ENCODE measurements at places on chromosomes 7 and 10. TPM values are rescaled to one million over a fixed set of nuclear protein-coding genes. Genes with fewer than 3 reads are reported as not detected.
A peak's percentile ranks its signal among the peaks of the same experiment; 100 is the strongest.

- no peak overlapping the region for H3K4me3 ChIP-seq
- no peaks in the 10 kb centered on the region for H3K27me3 ChIP-seq
- H3K36me3 ChIP-seq = no peaks in the 10 kb centered on the region
Observed at GRCh38 chr10:78660446-78661106, 408.2 kb upstream of the ZMIZ1 start.

Gene AP4M1
- total RNA-seq = 23.3 TPM

- peaks cover 12% of the 10 kb centered on the region for H3K4me1 ChIP-seq
- no peaks in the 10 kb centered on the region for H3K27me3 ChIP-seq
- no peak overlapping the region for H3K4me3 ChIP-seq
- no peaks in the 10 kb centered on the region for H3K36me3 ChIP-seq
- no peak for DNase-seq
Observed at GRCh38 chr7:100156331-100157068, 2.0 kb downstream of the TRAPPC14 start.

DNA sequence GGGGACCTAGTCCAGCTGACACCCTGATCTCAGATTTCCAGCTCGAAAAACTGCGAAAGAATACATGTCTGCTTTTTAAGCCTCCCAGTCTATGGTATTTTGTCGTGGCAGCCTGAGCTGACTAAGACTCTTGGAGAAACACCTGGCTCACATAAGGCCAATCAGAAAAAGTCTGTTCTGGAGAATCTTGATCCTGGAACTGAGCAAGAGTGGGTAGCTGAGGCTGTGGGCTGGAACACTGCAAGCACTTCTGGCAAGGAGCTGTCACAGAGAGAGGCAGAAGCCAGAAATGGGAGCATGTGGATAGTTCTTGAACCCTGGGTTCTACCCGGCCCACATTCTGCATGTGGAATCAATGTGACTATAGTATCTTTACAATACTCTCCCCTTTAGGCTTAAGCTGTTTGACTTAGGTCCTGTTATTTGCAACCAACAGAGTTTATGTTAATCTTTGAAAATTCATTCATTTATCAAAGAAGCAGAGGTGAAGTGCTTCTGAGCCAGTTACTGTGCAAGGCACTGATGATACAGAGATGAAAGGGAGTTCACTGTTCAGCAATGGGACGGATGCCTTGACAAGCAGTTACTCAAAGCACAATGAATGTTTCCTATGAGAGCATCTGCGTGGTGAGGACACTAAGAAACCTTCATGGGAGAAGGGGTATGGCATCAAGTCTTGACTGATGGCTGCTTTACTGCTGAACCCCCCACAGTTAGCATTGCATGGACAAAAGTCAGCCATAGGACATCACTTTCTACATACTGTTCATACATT, 4.4 kb upstream of the C10orf90 start:
- no peak overlapping the region for H3K4me3 ChIP-seq
- H3K36me3 ChIP-seq = no peaks in the 10 kb centered on the region
- no peak for DNase-seq
- H3K27ac ChIP-seq = no peak overlapping the region
- no peaks in the 10 kb centered on the region for H3K27me3 ChIP-seq

Gene DGKB
- 0.33 TPM for total RNA-seq

- no peaks in the 10 kb centered on the region for H3K36me3 ChIP-seq
- H3K4me1 ChIP-seq = no peaks in the 10 kb centered on the region
- no peak overlapping the region for H3K27ac ChIP-seq
- no peaks in the 10 kb centered on the region for H3K27me3 ChIP-seq
Observed at GRCh38 chr10:92846344-92846743, 2.0 kb upstream of the EXOC6 start.

Gene PLEKHS1
- total RNA-seq = 23.6 TPM

DNA sequence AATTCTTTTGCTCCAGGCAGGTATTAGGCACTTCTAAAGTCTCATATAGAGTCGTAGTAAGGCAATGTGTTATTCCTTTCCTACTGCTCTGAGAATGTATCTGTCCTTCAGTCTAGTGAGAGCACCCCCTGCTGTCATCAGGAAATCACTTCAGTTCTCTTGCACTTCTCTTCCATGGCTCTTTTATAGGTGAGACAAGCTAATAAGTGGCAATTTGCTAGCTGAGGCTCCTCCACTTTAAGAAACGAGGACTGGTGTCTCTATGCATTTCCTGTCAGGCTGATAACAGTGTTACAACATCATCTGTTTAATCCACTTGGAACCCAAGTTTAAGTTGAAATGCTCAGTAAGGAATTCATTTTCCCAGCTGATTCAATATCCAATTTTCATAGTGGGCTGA, 350.6 kb downstream of the TFEC start:
- H3K36me3 ChIP-seq = no peaks in the 10 kb centered on the region
- no peak for DNase-seq
- H3K4me1 ChIP-seq = no peaks in the 10 kb centered on the region
- no peaks in the 10 kb centered on the region for H3K27me3 ChIP-seq
- no peak overlapping the region for H3K4me3 ChIP-seq

Gene CCDC71L
- total RNA-seq = 29.9 TPM

DNA sequence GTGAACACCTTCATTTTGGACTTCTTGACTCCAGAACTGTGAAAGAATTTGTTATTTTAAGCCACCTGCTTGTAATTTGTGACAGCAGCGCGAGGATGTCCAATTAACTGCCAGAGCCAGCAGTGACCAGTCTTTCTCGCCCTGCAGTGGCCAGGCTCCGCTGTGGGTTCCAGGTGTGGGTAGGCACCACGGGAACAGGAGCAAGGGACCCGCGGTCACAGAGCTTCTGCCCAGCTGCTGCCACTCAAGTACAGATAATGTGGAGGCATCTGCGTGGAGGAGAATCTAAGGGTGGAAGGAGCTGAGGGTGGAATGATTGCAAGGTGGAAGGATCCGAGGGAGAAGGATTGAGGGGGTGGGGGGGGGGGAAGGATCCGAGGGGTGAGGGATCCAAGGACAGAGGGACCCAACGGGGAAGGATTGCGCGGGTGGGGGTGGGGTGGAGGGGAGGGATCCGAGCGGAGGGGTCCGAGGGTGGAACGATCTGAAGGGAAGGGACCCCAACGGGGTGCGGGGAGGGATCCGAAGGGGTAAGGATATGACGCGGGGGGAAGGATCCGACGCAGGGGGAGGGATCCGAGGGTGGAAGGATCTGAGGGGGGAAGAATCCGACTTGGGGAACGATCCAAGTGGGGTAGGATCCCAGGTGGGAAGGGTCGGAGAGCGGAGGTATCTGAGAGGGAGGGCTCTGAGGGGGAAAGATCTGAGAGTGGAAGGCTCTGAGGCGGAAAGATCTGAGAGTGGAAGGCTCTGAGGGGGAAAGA, 3.6 kb downstream of the CALY start:
- H3K36me3 ChIP-seq = no peaks in the 10 kb centered on the region
- H3K4me1 ChIP-seq = peaks cover 7% of the 10 kb centered on the region
- H3K4me3 ChIP-seq = no peak overlapping the region

DNA sequence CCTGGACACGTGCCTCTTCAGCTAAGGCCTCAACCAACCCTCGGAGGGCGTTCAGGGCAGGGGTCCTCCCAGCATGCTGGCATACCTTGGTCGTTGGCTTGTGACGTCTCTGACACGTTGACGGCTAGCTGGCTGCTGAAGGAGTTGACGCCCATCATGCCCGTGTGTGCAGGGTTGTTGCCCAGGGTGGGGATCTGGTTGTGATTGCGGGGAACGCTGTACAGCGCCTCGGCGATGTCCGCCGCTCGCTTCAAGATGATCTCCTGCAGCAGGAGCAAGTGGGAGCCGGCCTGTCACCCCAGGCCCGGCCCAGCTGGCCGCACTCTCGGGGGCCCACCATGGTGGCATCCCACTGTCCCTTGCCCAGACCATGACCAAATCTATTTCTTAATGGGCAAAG, 122.0 kb downstream of the EBF3 start:
- no peak for DNase-seq
- H3K27ac ChIP-seq = no peak overlapping the region
- H3K4me1 ChIP-seq = no peaks in the 10 kb centered on the region
- H3K27me3 ChIP-seq = no peaks in the 10 kb centered on the region

Gene ZNF212
- 4.3 TPM for total RNA-seq

Gene COL26A1
- total RNA-seq = not detected

DNA sequence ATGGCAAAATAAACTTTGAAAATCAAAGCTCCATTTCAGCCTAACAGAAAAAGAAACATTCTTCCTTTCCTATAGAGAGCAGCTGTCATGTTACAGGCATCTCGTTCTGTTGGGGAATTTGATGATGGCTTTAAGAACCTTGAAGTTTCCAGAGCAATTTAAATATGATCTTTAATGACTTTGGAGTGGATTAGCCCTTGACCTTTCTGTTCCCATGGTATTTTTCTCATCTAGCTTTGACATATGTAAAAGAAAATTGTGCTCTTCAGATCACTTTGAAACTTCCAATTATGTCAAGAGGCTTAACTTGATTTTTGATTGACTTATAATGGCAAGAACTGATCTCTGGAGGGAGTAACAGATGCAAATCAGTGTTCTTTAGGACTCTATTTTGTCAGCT, 157.6 kb upstream of the SEMA3E start:
- no peak overlapping the region for H3K4me3 ChIP-seq
- no peak for DNase-seq
- H3K4me1 ChIP-seq = no peaks in the 10 kb centered on the region
- no peaks in the 10 kb centered on the region for H3K27me3 ChIP-seq

GRCh38 chr10:48748573-48748972, 63.9 kb downstream of the WDFY4 start:
- H3K36me3 ChIP-seq = no peaks in the 10 kb centered on the region
- H3K4me3 ChIP-seq = no peak overlapping the region
- DNase-seq = no peak
- no peaks in the 10 kb centered on the region for H3K27me3 ChIP-seq
- no peaks in the 10 kb centered on the region for H3K4me1 ChIP-seq

DNA sequence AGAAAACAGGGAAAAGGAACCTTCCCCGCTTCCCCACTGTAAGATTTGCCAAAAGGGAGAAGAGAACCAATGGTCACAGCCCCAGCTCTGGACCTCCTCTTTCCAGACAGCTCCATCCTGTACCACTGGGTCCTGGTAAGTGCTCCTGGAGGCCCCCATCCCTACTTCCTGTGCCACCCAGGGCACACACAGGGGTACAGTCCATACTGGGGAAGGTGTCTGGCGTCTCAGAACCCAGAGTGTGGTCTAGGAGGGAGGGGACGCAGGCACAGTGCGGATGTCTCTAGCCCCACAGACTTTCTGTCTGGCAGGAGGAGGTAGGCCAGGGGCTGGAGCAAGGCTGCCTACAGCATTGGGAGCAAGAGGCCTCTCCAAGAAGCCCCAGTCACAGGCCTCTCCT, 213.3 kb upstream of the IGFBP3 start:
- no peak overlapping the region for H3K27ac ChIP-seq
- no peak for DNase-seq
- H3K36me3 ChIP-seq = no peaks in the 10 kb centered on the region
- H3K4me1 ChIP-seq = no peaks in the 10 kb centered on the region
- no peak overlapping the region for H3K4me3 ChIP-seq
- H3K27me3 ChIP-seq = no peaks in the 10 kb centered on the region

DNA sequence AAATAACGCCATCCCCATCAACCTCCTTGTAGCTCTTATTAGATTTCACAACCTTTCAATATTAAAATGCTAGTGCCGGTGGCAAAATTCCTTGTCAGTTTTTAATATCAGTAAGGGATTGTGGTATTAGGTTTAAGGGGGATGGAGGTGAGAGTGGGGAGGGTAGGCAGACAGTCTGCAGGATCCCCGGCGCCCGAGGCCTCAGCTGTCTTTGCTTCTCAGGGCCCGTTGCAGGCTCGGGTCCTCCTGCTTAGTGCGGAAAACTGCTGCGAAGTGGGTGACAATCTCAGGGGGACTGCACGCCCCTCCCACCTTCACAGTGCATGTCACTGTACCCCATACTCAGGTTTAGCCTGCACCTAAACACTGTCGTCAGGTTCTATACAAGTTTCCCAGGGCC, 274.3 kb upstream of the PODXL start:
- H3K4me1 ChIP-seq = no peaks in the 10 kb centered on the region
- H3K27me3 ChIP-seq = peaks cover 12% of the 10 kb centered on the region
- no peak overlapping the region for H3K27ac ChIP-seq
- DNase-seq = no peak
- H3K4me3 ChIP-seq = no peak overlapping the region

DNA sequence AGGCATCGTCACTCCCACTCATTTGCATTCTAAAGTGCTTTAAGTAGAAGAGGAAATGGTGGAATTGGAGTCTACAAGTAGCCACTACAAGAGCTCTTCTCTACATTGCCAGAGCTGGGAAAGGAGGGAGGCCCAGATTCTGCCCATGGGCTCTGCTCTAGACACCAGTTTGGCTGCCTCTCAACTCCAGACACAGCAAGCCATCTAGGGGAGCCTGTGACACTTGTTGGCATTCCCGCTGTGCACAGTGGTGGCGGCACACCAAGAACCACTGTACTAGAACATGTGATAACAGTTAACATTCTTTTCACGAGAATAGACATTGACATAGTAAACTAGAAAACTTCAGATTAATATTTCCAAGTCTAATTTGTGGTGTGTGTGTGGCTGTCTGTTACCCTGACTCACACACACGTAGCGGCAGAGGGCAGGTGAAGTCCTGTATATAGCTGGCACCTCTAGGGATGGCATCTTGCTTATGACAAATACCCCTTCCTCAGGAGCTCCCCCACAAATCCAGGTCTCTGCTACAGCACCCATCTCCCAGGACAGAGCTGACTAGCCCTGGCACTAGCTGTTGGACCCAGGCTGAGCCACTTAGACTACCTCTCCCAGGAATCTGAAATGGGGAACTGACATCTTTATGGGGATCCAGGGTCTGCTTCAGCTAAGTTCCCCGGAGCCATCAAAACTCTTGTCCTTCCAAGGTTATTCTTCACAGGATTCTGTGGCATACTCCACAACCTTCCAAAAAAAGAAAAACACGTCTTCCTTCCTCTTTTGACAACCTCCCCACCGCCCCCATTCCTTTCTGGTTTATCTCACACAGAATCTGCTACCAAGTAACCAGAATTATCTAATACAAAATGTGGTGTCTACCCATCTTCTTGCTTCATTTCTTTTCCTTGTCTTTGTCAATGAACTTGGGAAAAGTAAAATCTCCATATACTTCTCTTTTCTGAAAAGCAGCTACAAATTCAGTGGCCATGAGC, 54.7 kb upstream of the MRLN start:
- no peak for DNase-seq
- H3K4me1 ChIP-seq = no peaks in the 10 kb centered on the region

DNA sequence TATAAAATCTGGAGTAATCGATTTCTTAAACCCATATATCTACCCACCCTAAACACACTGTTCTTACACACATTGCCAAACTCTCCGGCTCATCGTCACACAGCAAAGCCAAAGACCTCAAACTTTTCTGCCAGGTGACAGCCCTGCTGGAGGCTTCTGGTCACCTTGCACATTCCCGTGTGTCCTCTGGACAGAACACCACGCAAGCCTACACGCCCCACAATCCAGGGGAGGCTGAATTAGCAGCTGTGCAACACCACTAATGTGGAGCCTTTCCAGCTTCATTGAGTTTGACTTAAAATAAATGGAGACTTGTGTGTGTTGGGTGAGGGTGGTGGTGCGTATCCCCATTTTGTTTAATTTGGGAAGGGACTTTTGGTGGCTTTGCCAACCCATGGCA, 38.4 kb downstream of the KLF6 start:
- H3K27me3 ChIP-seq = no peaks in the 10 kb centered on the region
- no peak for DNase-seq
- H3K36me3 ChIP-seq = no peaks in the 10 kb centered on the region
- peak overlapping the region; percentile 40 for H3K27ac ChIP-seq

Data from breast epithelium (tissue), 4 donors.